Stimulated activated CD8-positive, alpha-beta memory T cell treated with anti-CD3 and anti-CD28 coated beads, Interleukin-15, amount 100 ng/mL, for 48 hours (primary cell): ENCODE measurements at places on chromosomes 4 and X.

- DNase-seq, result no peak
Measured at GRCh38 chrX:56733459-56734046, 4.5 kb downstream of the NBDY start.

DNA sequence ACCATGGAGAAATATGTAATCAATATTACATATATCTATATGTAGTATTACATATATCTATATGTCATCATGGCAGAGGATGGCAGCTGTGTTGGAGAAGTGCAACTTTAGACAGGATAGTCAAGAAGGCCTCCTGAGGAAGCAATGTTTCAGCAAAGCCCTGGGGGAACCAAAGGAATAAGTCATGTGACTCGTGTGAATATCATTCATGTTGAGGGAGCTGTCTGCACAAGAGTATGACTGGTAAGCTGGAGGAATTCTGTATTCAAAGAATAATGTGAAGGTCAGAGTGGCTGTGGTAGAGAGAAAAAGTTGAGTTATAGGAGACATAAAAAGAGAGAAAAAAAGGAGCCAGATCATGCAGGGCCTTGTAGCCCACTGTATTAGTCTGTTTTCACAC lies 92.9 kb upstream of the EDNRA start:
- no peak for DNase-seq

DNA sequence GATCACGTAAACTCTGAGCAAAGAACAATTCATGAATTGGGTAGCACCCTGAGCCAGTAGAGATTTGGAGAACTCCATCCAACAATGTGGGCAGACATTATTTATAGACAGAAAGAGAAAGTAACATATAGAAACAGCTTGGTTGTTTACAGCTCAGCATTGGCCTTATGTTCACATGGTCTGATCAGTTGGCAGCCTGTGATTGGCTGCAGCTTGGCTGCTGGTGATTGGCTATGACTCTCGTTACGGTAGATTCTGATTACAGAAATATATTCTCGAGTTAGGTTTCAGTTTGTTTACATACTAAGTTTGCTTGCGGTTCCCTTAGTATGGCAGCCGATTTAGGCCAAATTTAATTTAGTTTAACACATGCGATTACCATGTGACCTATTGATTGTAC lies 663.4 kb downstream of the RAPGEF2 start:
- DNase-seq, result no peak

DNA sequence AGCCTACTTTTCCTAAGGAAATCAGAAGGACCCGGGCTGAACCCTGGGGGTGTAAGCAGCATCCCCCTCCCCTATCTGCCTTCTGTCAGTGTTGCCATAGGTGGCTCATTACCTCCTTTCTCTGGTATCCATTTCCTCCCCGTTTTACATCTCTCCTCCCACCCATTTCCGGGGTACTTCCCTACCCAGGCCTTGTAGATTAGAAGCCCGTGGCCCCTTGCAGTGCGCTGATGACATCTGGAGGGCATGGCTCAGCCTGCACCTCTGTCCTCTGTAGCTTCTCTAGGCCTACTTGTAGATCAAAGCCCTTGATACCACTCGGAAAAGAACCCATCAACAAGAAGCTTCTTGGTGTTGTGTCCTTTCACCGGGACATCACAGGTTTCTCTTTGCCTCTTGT lies 71.8 kb downstream of the NBDY start:
- peak; percentile 32 for DNase-seq

- DNase-seq, result no peak
Measured at GRCh38 chrX:51894697-51895336, 1.4 kb downstream of the MAGED1 start.

- DNase-seq, result no peak
Measured at GRCh38 chrX:153929576-153929975, 3.5 kb upstream of the ARHGAP4 start.

DNA sequence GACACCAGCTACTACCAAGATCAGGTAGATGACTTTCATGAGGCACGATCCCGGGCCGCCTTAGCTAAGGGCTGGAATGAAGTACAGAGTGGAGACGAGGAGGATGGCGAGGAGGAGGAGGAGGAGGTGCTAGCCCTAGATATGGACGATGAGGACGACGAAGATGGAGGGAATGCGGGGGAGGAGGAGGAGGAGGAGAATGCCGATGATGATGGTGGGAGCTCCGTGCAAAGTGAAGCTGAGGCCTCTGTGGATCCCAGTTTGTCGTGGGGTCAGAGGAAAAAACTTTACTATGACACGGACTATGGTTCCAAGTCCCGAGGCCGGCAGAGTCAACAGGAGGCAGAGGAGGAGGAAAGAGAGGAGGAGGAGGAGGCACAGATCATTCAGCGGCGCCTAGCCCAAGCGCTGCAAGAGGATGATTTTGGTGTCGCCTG lies 481 bp downstream of the UTP3 start:
- no peak for DNase-seq

- no peak for DNase-seq
Measured at GRCh38 chr4:187178587-187178986, 454.9 kb upstream of the FAT1 start.

- DNase-seq, result no peak
Measured at GRCh38 chr4:131459430-131460101, 1689.5 kb upstream of the PCDH10 start.

GRCh38 chr4:169096221-169096620 lies 86.2 kb upstream of the CBR4 start:
- no peak for DNase-seq

DNA sequence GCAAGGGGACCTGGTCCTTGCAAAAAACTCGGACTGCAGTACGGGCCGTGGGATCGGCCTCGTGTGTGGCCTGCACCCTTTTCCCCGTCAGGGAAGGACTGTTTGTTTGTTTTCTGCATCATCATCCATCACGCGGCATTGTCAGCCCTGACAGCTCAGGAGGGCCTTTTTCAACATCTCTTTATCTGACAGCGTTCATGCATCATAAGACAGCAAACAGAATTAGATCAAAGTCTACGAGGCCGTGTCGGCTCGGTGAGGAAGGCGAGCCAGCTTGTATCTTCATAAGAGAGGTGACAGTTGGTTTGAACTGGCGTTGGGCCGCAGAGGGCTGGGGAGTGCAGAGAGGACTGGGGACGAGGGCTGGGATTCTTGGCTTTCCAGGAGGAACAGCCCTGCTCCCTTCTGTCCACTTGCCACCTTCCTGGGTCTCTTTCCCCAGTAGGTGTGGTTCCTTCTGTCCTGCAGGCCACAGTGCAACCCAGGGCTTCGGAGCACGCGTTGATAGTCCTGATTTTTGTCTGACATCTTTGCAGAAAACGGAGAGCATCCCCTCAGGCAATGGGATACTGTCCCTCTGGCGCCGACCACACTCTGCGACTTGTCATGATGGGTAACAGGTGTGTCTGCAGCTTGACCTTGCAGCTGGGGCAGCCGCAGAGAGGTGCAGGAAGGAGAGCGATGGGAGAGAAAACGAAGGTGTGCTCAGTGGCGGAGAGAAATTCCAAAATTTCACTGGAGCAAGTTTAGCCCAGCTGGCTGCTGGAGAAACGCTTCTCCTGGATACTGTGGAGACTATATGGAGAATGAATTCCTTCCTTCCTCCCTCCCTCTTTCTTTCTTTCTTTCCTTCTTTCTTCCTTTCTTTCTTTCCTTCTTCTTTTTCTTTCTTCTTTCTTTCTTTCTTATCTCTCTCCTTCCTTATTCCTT lies 104.0 kb upstream of the SHOX start:
- no peak for DNase-seq

- DNase-seq, result no peak
Measured at GRCh38 chr4:1235381-1236102, 13.4 kb downstream of the CTBP1 start.

- DNase-seq, result no peak
Measured at GRCh38 chr4:36884151-36884550, 360.4 kb upstream of the NWD2 start.

GRCh38 chr4:168618577-168619265 lies 121.9 kb downstream of the PALLD start:
- no peak for DNase-seq

DNA sequence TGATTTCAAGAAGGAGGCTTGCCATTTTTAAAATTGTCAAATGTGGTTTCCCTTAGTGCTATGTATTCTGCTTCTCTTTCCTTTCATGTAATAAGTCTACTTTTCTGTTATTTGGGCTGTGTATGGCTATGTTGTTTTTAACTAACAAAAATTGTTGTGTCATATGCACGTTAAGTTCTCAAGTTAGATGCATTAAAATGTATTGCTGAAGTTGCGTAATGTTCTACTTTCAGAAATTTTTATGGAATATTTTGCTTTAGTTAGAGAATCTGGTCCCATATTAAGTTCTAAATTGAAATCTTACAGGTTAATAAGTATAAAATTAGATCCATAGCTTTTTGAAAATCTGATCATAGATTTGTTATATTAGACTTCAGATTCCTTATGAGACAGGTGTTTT lies 133.2 kb downstream of the TLL1 start:
- DNase-seq, result no peak

DNA sequence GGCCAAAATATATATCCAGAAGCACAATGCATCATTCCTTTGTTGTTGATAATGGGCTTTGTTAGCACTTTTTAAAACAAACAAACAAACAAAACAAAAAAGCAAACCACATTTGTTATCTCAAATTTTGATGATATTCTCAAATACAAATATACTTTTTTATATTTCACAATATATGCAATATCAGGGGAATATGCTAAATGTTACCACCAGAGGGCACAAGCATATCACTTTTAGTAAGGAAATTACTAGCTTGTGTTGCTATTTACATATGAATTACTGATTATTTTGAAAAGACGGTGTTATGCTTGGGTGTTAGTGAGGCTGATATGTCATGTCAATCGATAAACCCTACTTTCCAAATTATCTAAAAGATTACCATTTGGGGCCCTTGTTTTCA lies 29.1 kb downstream of the RIPPLY1 start:
- DNase-seq, result no peak

GRCh38 chr4:24645765-24646550 lies 61.6 kb upstream of the DHX15 start:
- no peak for DNase-seq
